ENCODE measurements at places on chromosomes 4 and X.

GRCh38 chr4:151039733-151040132, 24.6 kb upstream of the LRBA start:
- DNase-seq: no peak

- no peak for DNase-seq
Measured at GRCh38 chrX:29382811-29383210, 795.6 kb downstream of the IL1RAPL1 start.

- DNase-seq: no peak
Measured at GRCh38 chr4:151227172-151227571, 49.8 kb upstream of the PRSS48 start.

GRCh38 chrX:41265615-41266014, 68.3 kb upstream of the DDX3X start:
- no peak for DNase-seq

DNA sequence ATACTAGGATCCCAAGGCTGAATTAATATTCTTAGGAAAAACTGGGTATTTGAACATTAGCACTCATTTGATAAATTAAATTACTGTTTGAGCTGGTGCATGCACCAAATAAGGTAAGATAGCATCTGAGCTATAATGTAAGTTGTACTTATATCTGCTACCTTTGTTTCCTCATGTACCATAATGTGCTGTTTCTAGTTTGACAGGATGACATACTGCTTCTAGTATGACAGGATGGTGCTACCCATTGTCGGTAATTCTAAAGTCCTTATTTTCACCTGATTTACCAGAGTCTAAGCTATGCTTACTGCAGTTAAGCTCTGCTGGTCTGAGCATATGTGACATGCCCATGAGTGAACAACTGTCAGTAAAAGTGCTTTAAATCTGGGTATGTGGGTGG, 1017.5 kb upstream of the IGFBP7 start:
- DNase-seq: no peak

DNA sequence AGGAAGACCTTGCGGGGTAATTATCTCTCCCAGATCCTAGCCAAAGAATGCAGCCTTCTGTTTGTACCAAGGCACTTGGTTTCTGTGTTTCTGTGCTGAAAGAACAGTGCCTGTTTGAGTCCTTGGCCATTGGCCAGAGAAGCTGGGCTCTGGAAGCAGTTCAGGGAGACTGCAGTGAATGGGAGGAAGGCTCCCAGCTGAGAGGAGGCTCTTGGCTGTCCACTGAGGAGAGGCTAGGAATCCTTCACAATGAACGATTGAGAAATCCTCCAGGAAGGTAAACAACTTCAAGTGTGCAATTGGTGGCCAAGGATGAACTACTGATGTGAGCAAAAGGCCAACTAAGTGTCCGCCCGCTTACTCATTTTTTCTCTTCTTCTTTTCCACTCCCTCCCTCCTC, 61.3 kb downstream of the HS3ST1 start:
- DNase-seq: no peak
